CD4-positive, CD25-positive, alpha-beta regulatory T cell (primary cell): ENCODE measurements at places on chromosomes 16 and 17.
A peak's percentile ranks its signal among the peaks of the same experiment; 100 is the strongest.

DNA sequence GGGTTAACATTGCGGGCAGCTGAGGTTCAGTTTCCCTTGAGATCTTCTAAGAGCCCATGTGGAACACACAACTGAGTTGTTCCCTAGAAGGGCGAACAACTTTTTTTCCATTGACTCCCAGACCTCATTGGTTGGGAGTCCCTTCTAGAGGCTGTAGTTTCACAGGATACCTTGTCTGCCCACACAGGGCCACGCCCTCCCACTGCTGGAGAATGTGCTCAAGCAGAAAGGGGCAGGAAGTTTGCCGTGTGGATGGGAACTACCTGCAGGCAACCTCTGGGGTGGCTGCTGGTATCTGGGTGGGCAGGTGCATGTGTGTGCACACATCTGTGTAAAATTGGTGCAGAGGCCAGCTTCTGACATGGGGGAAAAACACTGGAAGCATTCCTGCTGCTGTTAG lies 178.8 kb upstream of the PSMD7 start:
- DNase-seq, result no peak

GRCh38 chr17:6454495-6455320 lies 10.5 kb downstream of the PIMREG start:
- peak; percentile 8 for DNase-seq

GRCh38 chr16:49542391-49542891 lies 168.8 kb downstream of the C16orf78 start:
- no peak for DNase-seq

- no peak for DNase-seq
Measured at GRCh38 chr17:80422981-80423380, 8.0 kb downstream of the ENDOV start.
